ENCODE measurements at places on chromosomes 4 and X. TPM values are rescaled to one million over a fixed set of nuclear protein-coding genes. Genes with fewer than 3 reads are reported as not detected.
A peak's percentile ranks its signal among the peaks of the same experiment; 100 is the strongest.

PTPN13 gene
- total RNA-seq: 23.3 TPM

PRR27 gene
- not detected for total RNA-seq

KIF4A gene
- total RNA-seq: 30.9 TPM

SUPT20HL1 gene
- total RNA-seq: not detected

CACNA1F gene
- total RNA-seq: not detected

SLC10A7 gene
- total RNA-seq: 11.7 TPM

CENPVL2 gene
- not detected for total RNA-seq

TRIM2 gene
- 35.5 TPM for total RNA-seq

BMPR1B gene
- 9.2 TPM for total RNA-seq

TREX2 gene
- 2.0 TPM for total RNA-seq

RNF212 gene
- total RNA-seq: not detected

DNA sequence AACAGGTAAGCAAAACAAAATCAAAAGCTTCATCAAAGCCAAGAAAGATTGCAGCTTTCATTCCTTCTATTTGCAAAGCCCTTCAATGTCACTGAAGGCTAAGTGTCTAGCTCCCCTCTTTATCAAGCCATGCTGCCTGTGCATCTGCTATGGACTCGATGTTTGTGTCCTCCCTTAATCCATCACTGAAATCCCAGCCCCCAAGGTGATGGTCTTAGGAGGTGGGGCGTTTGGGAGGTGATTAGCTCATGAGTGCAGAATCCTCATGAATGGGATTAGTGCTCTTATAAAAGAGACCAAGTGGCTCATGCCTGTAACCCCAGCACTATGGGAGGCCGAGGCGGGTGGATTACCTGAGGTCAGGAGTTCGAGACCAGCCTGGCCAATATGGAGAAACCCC lies 6.9 kb upstream of the TRIM2 start:
- no peak for DNase-seq

DNA sequence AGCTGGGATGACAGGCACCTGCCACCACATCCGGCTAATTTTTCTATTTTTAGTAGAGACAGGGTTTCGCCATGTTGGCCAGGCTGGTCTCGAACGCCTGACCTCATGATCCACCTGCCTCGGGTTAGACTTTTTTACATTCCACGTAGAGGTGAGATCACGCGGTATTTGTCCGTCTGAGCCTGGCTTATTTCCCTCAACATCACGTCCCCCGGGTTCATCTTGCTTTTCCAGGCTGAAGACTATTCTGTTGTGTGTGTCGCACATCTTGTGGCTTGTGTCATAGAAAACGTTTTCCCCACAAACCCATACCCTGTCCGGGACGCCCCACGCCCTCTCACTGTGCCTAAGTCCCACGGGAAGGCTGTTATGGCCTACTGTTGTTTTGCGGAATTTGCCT lies 185.3 kb downstream of the CRLF2 start:
- no peak for DNase-seq

GRCh38 chr4:174604198-174604597 lies 81.9 kb upstream of the HPGD start:
- DNase-seq: no peak

DNA sequence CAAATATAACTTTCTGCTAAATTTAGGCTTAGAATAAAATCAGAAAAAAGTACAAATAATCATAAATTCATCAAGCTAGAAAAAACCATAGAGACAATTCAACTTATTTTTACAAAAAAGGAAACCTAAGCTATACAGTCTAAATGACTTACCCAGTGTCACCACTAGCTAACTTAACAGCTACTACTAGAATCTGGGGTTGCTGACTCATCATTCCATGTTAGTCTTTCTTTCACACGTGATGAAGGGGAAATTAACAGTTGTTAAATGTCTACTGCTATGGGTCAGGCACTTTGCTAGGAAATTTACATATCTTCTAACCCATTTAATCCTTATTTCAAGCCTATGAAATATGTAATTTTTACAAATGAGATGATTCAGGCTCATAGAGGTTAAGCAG lies 349.3 kb upstream of the GALNT7 start:
- no peak for DNase-seq

GRCh38 chr4:10808591-10808990 lies 124.0 kb upstream of the CLNK start:
- DNase-seq: no peak

GRCh38 chrX:66674506-66674905 lies 35.6 kb upstream of the EDA2R start:
- no peak for DNase-seq

GRCh38 chrX:130330146-130330545 lies 9.6 kb upstream of the SLC25A14 start:
- DNase-seq: no peak

DNA sequence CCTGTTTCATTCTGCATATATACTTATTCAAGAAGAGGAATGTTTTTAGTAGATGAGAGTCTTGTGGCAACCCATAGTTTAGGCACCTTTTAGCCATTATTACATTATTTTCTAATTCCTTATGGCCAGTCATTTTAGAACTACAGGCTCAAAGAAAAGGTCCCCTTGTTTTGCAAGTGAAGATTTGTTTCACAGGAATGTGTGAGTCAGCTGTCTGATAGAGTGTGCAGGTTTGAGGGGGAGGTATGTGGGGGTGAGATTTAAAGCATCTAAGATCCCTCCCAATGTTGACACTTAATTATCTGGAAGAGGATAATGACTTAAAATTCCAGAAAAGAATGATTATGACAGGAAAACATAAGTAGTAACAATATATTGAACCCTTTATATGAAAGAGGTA lies 495.6 kb downstream of the KCNIP4 start:
- no peak for DNase-seq

- DNase-seq: no peak
Observed at GRCh38 chr4:38985410-38986100, 46.7 kb downstream of the TMEM156 start.

DNA sequence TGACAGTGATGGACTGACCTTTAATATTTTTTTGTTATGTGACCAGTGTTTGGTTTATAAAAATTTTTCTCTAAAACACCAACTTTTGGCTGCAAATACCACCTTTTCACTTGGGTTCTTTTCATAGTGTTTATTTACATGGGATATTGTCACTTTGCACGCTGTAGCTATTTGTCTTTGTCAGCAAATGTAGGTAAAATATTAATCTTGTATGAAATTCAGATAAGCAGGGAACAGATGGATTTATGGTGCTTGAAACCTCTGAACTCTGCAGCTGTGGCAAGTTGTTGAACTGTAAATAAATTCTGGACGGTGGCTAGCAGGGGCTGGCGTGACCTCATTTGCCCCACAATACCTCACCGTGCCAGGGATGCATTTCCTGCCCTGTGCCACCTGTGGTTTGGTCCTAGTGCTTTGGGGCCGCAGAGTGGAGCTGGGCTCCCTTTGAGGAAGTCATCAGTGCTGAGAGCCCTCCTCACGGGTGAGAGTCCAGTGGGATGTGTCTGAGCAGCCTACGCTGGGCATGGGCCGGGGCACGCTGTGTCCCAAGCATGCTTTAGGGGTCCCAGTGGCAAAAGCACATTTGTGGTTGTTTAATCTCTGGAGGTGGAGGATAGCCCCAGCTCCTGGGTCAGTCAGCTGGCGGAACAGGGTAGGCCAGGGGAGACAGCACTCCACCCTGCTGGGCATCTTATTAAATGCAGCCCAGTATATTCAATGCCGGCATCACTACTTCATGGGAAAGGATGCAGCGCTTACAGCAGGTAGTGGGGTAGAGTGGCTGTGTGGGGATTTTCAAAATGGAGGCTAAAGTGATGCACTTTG lies 108.6 kb downstream of the TBL1X start:
- no peak for DNase-seq

GRCh38 chr4:109600431-109600830 lies 40.4 kb downstream of the MCUB start:
- no peak for DNase-seq

- DNase-seq: no peak
Observed at GRCh38 chr4:123744664-123745290, 348.2 kb downstream of the SPRY1 start.

- no peak for DNase-seq
Observed at GRCh38 chr4:184860018-184860779, 34.4 kb upstream of the ACSL1 start.

GRCh38 chr4:154869301-154869700 lies 88.2 kb downstream of the RBM46 start:
- DNase-seq: no peak

DNA sequence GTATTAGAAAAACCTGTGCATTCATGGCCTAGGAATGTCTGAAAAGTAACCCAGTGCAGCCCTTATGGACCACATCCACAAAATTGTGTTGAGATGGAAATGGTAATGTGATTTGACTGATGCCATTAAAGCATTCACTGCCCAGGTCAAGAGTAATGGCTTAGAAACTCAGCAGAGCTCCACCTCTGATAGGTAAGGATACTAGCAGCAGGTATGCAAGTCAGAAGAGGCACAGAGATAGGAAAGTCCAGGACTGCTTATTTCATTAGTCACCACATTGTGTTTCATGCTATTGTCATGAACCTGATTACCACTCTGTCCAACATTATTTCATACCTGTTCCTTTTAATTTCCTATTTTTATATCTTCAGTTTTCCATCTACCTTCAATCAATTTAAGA lies 2042.2 kb downstream of the ARAP2 start:
- DNase-seq: no peak

DNA sequence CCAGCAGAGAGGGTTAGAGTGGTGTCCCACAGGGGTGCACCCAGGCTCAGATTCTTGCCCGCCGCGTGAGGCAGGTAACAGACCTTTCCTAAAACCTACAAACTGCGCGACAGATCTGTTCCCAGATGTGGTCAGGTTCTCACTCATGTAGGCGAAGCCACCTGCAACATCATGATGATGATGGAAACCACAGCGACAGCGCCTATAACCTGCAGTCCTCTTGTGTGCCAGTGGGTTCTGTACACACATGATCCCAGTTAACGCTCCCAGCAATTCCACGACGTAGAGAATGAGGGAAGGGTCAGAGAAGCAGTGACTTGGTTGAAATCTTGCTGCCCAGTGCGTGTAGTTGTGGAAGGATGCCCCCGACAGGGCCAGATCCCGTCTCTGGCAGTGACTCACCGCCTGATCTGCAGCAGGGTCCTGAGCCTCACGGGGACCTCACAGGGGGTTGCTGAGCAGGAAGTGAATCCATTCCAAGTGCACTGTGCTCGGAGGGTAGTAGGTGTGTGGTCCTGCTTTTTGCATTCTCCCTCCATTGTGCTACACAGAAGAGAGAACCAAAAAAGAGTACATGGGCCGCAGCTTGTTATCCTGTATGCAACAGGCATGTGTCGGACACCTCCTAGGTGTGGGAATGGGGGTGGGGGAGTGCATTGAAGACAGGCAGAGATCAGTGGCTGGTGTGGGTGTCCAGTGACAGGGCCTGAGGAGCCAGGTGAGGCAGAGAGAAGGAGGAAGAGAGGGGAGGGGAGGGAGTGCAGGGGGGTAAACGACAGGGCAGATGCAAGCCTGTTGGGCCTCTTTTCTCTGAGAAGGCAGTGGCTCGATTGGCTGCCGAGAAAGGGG lies 66.6 kb downstream of the MTMR1 start:
- DNase-seq: no peak

DNA sequence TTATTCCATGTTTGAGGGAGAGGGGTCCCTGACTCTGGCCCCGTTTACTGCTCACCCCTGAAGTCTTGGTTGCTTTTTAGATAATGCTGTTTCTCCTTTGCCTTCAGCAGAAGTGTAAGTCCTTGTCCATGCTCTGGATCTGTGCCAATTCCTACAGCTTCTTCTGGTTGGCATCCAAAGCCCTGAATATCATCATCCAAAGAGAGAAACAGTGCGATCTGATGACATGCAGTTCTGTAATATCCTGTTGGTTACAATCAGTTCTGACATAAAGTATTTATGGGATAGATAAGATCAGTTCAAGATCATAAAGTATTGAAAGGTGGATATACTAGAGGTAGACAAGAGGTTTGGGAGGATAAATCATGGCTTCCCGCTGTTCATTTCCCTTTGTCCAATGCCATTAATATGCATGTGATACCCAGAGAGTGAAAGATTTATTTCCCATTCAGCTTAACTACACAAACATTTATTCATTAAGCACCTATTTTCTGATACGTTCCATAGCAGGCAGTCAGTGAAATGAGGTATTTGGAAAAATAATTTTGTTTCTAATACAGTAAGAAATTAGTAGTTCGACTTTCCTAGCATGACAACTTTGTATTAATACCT lies 53.2 kb upstream of the TMEM150C start:
- no peak for DNase-seq

DNA sequence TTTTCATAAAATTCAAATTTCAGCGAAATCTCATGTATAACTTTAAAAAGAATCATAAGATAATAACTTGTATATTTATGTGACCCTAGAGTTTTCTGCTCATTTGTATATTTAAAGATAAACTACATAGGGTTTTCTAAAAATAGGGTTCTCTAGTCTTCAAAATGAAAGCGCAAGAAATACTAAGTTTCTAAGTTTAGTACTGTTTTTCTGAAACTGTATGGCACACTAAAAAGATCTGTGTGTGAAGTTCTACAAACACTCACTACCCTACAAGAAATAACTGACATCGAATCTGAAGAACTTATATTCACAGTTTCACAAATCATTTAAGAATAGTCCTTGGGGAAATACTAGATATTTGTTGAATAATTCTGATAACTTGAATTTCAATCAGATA lies 38.7 kb upstream of the NDST4 start:
- no peak for DNase-seq

- no peak for DNase-seq
Observed at GRCh38 chrX:34521563-34521962, 135.5 kb downstream of the TMEM47 start.

GRCh38 chr4:109560687-109561461 lies 828 bp downstream of the MCUB start:
- DNase-seq: peak; percentile 9

DNA sequence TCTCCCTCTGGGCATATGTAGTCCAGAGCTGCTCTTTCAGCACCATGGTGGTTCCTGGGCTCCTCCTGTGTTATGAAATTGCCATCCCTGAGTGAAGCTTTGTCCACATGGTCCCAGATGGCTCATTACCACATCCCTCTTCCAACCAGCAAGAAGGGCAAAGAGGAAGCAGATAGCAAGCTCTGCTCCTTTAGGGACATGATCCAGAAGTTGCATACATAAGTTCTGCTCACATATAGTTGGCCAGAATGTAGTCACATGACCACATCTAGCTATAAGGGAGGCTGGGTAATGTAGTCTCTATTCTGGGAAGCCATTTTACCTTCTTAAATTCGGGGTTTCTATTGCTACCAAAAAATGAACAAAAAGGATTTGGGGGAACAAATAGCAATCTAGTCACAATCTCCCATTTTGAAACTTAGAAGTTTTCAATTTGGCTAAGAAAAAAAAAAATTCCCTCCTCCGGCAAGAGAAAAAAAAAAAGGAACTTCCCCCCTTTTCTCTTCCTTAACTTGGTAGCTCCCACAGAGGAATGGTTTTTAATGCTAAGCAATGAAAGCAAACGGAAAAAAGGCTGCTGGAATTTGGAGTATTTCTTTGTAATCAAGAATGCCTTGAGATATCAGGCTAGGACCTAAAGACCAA lies 88.2 kb upstream of the USP9X start:
- peak; percentile 7 for DNase-seq

GRCh38 chr4:134422776-134423175 lies 221.2 kb upstream of the PABPC4L start:
- DNase-seq: no peak

DNA sequence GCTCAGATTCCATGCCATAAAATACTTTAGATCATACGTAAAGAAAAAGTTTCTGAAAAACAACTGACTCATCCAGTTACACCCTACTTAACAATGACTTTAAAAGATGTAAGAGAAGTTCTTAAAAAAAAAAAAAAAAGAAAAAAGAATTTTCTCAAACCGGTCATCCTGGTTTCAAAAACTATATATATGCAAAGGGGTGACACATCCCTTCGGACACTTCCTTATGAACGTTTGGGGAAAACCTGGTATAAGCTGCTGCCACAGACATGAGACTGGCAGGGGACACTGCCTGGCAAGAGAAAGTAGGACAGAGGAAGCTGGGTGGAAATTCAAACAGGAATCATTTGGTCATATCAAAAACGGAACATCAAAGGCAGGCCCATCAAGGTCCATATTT lies 81.2 kb upstream of the PRSS48 start:
- DNase-seq: peak; percentile 50
